ENCODE measurements at places on chromosomes 1 and 21.

DNA sequence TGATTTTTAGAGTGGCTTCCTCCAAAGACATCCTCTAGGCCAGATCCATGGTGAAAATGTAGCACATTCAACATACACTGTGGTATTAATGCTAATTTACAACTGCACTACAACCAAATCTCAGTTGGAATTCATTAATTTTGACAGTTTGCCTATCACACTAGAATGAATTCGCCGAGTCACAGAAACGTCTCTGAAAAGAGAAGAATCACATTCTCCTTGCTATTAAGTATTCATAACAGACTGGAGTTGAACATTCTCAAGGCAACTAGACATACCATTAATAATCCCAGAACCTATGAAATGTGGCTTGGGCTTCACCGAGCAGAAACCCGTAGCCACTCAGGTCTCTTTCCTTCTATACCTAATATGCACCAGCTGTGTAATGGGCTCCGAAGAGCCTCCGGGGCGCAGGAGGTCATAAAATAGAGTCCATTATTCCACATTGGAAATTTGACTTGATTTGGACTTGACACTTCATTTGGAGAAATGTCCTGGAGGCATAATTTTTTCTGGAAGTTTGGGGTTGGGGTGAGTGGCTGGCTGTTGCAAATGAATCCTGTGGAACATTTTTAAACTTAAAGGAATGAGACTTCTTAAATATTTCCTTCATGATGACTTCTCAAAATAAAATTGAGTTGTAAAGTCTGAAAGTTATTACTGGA, 117.1 kb downstream of the DSCAM start:
- DNase-seq: no peak

DNA sequence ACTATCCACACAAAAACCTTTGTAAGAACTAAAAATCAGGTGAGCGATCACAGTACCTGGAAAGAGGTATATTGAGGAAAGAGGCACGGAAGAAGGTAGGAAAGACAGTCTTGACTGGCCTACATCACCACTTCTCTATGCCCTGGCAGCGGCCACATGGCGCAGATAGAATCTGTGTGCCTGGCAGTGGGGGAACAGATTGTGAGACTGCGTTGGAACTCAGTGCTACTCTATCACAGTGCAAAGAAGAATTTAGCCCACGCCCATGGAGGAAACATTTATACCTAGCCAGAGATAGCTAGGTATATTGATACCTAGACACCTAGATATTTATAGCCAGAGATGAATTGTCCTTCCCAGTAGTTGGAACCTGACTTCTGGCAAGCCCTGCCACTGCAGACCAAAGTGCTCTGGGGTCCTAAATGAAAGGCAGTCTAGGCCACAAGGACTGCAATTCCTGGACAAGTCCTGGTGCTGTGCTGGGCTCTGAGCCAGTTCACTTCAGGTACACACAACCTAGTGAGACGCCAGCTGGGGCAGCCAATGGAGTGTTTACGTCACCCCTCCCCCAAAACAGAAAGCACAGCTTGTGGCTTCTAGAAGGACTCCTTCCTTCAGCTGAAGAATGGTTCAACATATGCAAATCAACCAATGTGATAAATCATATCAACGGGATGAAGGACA, 51.9 kb downstream of the DHX9 start:
- no peak for DNase-seq

GRCh38 chr1:84757301-84757700, 67.0 kb upstream of the SSX2IP start:
- no peak for DNase-seq

- DNase-seq: no peak
Observed at GRCh38 chr1:198272492-198272891, 115.7 kb downstream of the NEK7 start.

- DNase-seq: no peak
Observed at GRCh38 chr1:62286786-62287224, 32.4 kb downstream of the KANK4 start.

- no peak for DNase-seq
Observed at GRCh38 chr21:14285147-14285761, 69.3 kb downstream of the RBM11 start.

DNA sequence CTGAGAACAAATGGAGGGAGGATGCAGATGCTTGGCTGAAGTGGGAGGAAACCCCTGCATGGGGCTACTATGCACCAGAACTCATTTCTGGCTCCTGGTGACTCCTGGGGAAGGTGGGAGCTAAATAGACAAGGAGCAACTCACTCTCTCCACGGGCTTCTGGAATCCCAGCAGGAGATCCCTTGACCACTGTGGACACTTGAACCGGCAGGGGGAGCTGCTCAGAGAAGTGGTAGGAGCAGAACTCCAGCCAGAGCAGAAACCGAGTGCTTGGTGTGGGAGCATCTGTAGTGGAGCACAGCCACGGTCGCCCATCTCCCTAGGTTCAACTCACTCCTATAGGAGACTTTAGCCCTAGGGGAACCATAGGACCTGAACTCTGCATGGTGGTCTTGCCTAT, 205.6 kb upstream of the GJB5 start:
- no peak for DNase-seq

GRCh38 chr1:222373831-222374602, 173.9 kb downstream of the HHIPL2 start:
- no peak for DNase-seq

- no peak for DNase-seq
Observed at GRCh38 chr1:53992085-53992874, 25.7 kb downstream of the LDLRAD1 start.

DNA sequence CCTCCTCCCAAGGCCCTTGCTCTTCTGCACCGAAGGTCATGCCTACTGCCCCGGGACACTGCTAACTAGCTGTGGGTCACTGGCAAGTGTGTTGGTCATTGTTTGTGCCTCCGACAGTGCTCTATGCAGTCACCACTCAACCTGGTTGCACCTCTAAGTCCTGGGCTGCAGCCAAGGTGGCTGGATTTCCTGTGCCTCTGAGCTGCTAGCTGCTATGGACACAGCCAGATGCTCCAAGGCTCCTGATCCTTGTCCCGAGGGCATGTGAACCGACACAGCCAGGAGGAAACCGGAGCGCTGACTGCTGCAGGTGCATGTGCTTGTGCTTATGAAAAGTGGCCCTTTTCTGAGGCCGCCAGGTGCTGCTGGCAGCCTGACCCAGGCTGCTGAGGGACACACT, 14.7 kb upstream of the SPOCD1 start:
- no peak for DNase-seq

- no peak for DNase-seq
Observed at GRCh38 chr1:50343323-50343722, 79.9 kb downstream of the DMRTA2 start.
